ENCODE measurements at places on chromosomes 7 and 10.

DNA sequence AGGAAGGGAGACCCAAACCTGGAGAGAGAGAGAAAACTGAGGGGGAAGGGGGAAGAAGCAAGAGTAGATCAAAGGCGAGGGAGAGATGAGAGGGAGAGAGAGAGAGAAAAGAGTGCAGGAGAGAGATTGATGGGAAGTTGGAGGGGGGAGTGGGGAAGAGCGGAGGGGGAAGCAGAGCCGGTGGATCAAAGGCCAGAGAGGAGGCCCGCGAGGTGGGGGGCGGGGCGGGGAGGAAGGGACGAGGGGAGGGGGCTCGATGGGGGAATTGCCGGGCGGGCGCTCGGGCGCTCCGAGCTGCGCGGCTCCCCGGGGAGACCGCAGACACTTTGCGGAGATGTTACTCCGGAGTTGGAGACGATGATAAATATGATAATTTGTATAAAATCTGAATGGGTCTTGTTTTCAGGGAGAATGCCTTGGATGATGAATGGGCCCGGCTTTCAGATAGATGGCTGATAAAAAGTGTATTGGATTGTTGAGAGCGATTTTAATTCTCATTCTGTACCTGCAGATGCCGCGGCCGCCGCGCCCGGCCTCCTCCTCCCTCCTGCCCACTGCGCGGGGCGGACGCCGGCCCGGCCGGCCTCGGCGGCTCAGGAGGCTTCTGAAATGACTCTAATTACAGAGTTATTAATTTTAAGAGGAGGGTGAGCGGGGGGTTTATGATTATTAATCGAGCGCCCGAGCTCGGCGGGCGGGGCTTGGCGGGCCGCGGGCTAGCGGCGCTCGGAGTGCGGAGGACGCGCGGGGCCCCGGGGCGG is 21.4 kb upstream of the PAX2 start:
- no peak for DNase-seq

DNA sequence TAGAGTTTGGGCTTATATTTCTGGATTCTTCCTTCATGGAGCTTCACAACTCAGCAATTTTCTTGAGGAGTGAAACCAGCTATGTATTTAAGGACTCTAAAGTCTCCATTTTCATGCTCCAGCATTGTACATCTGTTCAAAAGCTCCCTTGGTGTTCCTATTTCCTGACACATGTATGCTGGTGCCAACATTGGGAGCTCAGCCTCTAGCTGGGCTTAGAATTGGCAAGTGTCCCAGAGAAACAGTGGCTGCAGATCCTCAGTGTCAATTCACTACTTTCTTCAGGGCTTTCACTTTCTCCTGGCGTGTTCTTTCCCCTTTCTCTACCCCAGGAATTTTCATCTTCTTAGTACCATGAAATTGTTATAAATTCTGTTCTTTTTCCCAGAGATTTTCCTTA is 103.1 kb downstream of the ZNF467 start:
- no peak for DNase-seq

GRCh38 chr10:117360994-117361667 is 14.1 kb downstream of the PDZD8 start:
- DNase-seq, result no peak

GRCh38 chr10:121532292-121532864 is 65.9 kb downstream of the FGFR2 start:
- DNase-seq, result no peak

GRCh38 chr7:70616211-70616610 is 515.7 kb upstream of the GALNT17 start:
- DNase-seq, result no peak

GRCh38 chr10:130810856-130811255 is 500.7 kb downstream of the TCERG1L start:
- no peak for DNase-seq

GRCh38 chr10:100826983-100827818 is 81.8 kb downstream of the PAX2 start:
- peak; percentile 32 for DNase-seq

DNA sequence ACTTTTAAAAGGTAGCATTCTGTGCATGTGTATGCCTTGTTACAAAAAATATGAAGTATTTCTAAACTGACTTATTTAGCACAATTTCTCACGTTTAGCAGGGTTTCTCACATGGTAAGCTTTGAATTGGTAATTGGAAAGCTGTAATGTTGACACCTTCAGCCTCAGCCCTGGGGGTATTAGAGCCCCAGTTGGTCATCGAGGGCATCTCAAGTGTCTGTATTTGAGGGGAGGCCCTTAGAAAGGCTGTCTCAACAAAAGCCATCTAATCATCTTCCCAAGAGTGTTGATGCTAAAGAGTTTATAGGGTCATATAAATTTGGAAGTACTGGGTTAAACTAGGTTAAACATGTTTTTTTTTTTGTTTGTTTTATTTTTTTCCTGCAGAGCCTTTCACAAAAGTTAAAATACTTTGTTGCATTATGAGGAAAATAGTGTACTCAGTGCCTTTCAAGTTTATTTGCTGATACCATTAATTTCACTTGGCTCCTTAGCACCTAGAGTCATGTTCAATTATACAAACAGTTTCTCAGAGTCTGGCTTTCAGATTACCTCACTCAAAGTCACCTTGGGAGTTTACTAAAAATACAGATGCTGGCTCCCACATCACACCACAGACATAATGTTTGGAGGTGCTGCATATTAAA is 134.0 kb downstream of the CD36 start:
- DNase-seq, result no peak

DNA sequence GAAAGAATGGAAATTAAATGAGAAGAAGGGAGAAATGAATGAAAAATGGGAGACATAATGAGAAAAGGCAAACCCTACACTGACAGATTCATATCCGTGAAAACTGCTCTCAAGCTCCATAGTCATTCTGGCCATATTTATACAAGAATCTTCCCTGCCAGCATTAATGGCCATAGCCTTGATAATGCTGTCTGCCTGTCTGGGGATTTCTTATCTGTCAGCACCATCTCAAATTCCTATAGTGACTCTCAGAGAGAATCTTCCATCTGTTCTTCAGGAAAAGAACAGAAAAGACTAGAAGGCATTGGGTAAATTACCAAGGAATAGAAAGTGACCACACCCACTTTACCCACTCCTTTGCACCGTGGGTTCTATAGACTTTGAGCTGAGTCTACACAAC is 295.9 kb downstream of the PLXNA4 start:
- no peak for DNase-seq

GRCh38 chr7:152522571-152523067 is 86.8 kb upstream of the KMT2C start:
- no peak for DNase-seq

DNA sequence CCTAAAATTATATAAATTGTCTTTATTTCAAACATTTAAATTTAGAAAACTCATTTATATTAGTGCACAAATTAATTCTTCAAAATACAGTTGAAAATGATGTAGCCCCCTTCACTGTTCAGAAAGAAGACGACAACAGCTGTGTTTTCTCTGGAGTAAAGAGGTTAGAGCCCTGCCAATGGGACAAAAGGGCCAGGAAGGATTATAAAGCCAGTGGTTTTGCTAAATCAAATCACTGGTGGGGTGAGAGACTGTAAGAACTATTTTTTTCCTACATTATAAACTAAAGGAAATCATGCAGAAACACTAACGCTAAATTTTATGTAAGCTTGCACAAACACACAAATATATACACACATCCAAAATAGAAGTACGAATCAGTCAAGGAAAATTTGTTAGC is 386.6 kb downstream of the PARD3 start:
- DNase-seq, result no peak

Measured in stimulated activated CD4-positive, alpha-beta T cell treated with anti-CD3 and anti-CD28 coated beads, Interleukin-2, amount 100 ng/mL, for 24 hours (primary cell).